Mesothelial cell of epicardium (in vitro differentiated cells): ENCODE measurements at places on chromosomes 11 and 22.
A peak's percentile ranks its signal among the peaks of the same experiment; 100 is the strongest.

DNA sequence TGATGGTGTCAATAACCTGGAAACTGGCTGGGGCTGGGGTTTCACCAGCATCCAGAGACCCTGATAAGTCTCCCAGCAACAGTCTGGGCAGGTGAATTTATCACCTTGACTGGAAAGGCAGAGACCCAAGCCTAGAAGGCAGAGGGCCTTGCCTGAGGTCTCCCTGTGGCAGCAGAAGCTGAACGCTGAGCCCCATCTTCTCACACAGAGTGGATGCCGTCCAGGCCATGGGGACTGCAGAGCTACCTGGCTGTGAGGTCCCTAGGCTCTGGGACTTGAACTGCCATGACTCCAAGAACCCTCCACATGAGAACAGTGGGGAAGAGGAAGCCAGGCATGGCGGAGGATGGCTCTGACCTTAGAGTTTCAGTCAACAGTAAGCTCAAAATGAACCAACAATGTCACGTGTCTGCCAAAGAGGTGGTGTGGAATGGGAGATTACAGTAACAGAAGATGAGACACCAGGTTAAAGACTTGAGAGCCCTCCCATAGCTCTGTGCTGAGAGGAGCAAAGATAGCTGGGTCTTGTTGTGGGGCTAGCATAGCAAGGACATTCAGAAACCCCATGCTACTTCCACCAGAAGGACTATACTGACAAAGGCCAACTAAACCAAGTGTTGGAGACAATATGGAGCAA, 79.1 kb upstream of the LINC01488 start:
- no peak for DNase-seq

- DNase-seq, result no peak
These were observed 47.3 kb downstream of the GRAMD1B start for GRCh38 chr11:123477205-123477907.

GRCh38 chr22:38236786-38237185, 35.0 kb downstream of the MAFF start:
- no peak for DNase-seq

- DNase-seq, result no peak
These were observed 133.0 kb downstream of the SNX19 start for GRCh38 chr11:130783323-130783722.

DNA sequence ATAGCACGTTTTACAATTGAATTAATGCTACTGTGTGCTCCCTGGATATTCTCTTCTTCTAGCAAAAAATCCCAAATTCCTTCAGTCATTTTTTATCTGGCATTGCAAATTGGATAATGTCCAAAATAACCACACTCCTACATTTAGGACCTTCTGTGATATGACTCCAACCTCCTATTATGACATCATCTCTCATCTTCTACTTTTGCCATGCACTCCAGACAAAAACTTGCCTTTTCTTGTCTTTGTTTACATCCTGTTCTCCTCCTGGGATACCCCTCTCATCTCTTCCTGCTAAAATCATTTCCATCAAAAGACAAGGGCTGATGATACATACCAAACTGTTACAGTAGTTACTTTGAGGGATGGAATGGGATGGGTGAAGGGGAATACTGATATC, 20.6 kb upstream of the TMEM218 start:
- DNase-seq, result no peak

GRCh38 chr22:27591060-27591459, 210.5 kb downstream of the MN1 start:
- no peak for DNase-seq

- DNase-seq, result no peak
These were observed 90.3 kb downstream of the BLID start for GRCh38 chr11:122025757-122026156.

DNA sequence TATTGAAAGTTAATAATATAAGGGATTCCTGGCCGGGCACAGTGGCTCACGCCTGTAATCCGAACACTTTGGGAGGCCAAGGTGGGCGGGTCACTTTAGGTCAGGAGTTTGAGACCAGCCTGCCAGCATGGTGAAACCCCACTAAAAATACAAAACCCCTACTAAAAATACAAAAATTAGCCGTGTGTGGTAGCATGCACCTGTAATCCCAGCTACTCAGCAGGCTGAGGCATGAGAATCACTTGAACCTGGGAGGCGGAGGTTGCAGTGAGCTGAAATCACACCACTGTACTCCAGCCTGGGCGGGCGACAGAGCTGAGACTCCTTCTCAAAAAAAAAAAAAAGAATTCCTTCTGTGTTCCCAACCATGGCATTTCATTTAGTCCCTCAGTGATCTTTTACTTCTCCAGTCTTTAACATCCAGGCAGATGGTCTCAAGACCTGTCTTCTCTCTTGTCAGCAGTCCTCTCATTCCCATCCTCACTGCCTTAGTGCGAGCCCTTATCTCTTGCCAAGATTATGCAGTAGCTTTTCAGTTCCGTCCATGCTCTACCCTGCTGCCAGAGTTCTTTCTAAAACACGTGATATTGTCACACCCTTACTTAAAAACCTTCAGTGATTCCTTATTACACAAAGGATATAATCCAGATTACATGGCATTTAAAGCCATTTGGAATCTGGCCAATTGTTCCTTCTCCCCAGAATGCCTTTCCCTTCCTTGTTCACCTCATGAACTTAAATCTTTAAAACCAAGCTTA, 17.9 kb downstream of the RTN3 start:
- no peak for DNase-seq

- DNase-seq, result no peak
These were observed 177.8 kb downstream of the CEP164 start for GRCh38 chr11:117505285-117505970.

DNA sequence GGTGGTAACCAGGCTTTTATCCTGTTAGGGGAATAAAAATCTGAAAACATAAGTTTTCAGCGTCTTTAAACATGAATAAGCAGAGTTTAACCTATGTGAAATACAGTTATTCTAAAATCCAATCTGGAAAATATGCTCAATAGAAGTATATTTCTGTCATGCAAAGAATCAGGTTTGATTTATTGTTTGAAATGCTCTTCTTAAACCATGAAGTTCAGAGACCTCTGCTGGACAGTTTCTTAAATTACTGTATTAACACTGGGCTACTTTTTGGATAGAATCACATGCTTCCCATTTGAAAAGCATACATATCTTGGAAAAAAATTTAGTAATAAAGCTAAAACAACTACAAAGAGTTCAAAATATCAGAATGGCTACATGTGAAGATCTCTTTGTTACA, 25.4 kb downstream of the APIP start:
- no peak for DNase-seq

DNA sequence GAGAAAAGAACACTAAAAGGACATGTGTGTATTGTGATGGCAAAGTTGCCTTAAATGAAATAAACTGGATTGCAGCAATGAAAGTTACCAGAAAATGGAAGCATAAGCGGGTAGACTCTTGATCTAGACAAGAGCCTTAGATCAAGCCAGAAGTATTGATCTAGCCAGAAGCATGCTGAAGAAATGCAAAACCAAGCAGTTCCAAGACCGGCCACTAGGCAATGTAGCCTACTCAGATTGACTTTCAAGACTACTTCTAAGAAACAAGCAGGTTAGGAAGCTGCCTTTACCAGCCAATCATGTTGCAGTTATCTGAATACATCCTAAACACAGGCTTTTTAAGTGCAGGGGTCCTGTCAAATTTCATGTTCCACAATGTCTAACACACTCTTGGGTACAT, 54.6 kb downstream of the KCNA4 start:
- DNase-seq, result no peak

DNA sequence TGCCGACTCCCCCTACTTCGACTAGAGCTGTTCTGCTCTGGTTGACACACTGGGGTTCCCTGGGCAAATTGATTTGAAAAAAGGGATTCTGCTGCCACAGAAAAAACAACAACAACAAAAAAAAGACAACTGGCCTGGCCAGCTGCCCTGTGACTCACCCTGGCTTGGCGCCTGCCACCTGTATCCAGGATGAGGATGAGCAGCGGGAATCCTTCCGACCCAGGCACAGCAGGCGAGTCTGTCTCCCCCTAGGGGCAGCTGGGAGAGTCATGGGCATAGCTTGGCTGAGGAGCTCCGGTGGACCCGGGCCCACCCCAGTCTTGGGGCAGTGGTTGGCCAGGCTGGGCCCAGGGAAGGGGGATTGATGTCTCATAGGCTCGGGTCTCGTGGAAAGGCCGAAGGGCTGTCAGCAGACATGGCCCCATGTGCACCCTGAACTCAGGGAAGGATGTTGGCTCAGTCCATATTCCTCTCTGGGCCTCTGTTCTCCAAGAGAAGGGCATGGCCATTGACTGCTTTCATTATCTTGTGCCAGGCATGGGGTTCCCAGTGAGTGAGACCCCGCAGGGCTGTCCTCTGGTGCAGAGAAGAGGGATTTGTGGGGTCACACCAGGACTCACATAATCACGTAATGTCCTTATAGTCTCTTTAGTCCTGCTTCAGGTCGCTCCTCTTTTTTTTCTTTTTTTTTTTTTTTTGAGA, 10.4 kb upstream of the SUN2 start:
- peak; percentile 70 for DNase-seq

DNA sequence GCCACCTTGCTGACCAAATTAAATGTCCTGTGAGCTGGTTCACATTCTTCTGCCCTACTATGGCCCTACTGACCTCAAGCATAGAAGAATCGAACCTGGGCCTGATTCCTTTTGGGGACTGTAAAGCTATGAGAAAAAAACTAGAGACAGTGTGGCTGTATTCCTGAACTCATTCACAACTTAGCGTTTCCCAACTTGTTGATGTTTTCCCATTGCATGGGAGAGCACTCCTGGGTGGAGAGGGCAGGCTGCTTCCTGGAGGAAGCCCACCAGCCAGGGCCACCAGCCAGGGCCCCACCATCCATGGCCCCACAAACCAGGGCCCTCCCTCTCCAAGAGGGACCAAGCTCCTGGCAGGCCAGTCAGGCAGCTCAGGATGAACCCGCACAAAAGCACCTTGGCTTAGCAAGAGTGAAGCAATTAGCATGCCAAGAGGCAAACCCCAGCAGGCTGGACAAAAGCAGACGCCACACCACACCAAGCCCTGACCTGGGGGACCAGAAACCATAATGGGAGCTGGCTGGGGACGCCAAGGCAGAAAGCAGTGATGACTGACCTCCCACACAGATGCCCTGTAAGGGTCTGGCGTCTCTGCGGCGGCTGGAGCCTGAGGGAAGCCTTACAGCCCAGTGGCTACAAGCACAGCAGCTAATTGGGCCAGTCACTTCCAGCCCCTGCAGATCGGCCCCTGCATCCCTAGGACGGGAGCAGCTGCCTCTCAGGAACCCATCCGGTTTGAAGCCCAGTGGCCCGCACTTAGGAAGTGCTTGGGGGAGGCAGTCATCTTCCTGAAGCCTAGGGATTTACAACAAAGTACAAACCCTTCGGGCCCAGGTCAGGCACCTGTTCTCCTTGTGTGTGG, 2.1 kb downstream of the CERK start:
- DNase-seq, result no peak

DNA sequence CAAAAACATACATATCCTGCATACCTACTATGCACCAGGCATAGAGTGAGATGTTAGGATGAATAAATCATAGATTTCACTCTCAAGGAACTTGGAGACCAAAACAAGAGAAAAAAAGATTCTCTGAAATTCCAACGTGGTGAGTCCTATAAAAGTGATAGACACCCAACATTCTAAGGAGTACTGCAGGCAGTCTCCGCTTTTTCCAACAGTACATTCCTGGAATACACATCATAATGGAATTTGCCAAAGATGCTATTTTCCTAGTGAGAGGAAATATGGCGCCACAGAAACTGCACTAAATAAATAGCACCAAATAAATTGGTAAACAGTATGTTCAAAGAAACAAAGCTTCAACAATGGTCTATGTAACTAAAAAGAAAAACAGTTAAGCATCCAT, 6.0 kb downstream of the TMEM123 start:
- DNase-seq, result no peak

GRCh38 chr11:89175796-89176195, 1.9 kb upstream of the TYR start:
- no peak for DNase-seq

GRCh38 chr11:134062265-134063123, 6.4 kb upstream of the JAM3 start:
- no peak for DNase-seq

DNA sequence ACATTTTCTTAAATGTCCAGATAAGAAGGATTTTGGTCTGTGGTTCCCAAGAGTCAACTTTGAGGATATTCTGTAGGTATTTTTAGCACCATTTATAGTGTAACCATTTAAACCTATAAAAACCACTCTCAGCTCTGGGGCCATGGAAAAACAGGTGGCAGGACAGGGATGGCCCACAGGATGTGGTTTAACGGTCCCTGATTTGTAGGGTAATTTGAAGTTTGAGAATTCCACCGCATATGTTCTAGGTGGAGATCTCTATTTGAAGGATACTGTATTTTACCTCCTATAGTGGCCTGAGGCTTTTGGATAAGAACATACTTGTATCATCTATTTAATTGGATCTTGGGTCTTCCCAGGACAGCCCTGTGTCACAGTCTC, 62.4 kb upstream of the IGLL5 start:
- no peak for DNase-seq
